ENCODE measurements at places on chromosomes 3 and 15. TPM values are rescaled to one million over a fixed set of nuclear protein-coding genes. Genes with fewer than 3 reads are reported as not detected.

Gene ATOSA
- total RNA-seq, result 21.9 TPM

Gene CHRNA5
- 1.6 TPM for total RNA-seq

Gene PCSK6
- 0.40 TPM for total RNA-seq

Gene PXYLP1
- total RNA-seq, result 40.2 TPM

Gene CD96
- 0.23 TPM for total RNA-seq

Gene FGF7
- total RNA-seq, result not detected

Gene ASB14
- total RNA-seq, result not detected

Gene GOLGA8T
- total RNA-seq, result not detected

Gene ITIH1
- total RNA-seq, result not detected

Gene GOLGA8O
- total RNA-seq, result 2.5 TPM

Gene PAQR9
- not detected for total RNA-seq

Gene GUCA1C
- not detected for total RNA-seq

Gene UTS2B
- total RNA-seq, result 0.17 TPM

Gene TRIM42
- not detected for total RNA-seq

Gene NTRK3
- not detected for total RNA-seq

Gene CD200R1
- total RNA-seq, result not detected

Gene ARPC4
- total RNA-seq, result 150 TPM

Gene BSN
- total RNA-seq, result 0.82 TPM

Gene FAH
- total RNA-seq, result 18.1 TPM

Gene CCDC191
- 3.2 TPM for total RNA-seq

Gene BFSP2
- total RNA-seq, result not detected

Gene GPR156
- 1.3 TPM for total RNA-seq

Gene SPESP1
- not detected for total RNA-seq

Gene COL6A5
- not detected for total RNA-seq

Gene GPR87
- total RNA-seq, result not detected

Gene STAC
- not detected for total RNA-seq

Gene EPHA3
- 0.87 TPM for total RNA-seq

Gene C3orf20
- total RNA-seq, result not detected

Gene TM4SF4
- not detected for total RNA-seq

Gene CNTN4
- 0.52 TPM for total RNA-seq

Gene B3GALNT1
- total RNA-seq, result 22.0 TPM

Gene GORASP1
- total RNA-seq, result 52.8 TPM

Gene ITIH3
- total RNA-seq, result 17.8 TPM

Gene FGD5
- 0.22 TPM for total RNA-seq

Gene BTLA
- total RNA-seq, result 0.42 TPM

Gene NCKIPSD
- total RNA-seq, result 27.2 TPM

Gene RPL14
- 1,188 TPM for total RNA-seq

Gene CLDN16
- not detected for total RNA-seq

Gene PLCD1
- total RNA-seq, result 23.6 TPM

Gene TXNRD3
- total RNA-seq, result 11.3 TPM

Gene ACOX2
- 0.56 TPM for total RNA-seq
